ENCODE measurements at places on chromosomes 3 and 15. TPM values are rescaled to one million over a fixed set of nuclear protein-coding genes. Genes with fewer than 3 reads are reported as not detected.

GRCh38 chr3:115165701-115166100, 18.6 kb upstream of the ZBTB20 start:
- DNase-seq = no peak

- no peak for DNase-seq
These were observed 33.6 kb downstream of the TMEM45A start for GRCh38 chr3:100525753-100526612.

GRCh38 chr15:45274636-45275380, 22.8 kb downstream of the SLC28A2 start:
- DNase-seq = no peak

- DNase-seq = no peak
These were observed 310.7 kb downstream of the RORA start for GRCh38 chr15:60918234-60918959.

DNA sequence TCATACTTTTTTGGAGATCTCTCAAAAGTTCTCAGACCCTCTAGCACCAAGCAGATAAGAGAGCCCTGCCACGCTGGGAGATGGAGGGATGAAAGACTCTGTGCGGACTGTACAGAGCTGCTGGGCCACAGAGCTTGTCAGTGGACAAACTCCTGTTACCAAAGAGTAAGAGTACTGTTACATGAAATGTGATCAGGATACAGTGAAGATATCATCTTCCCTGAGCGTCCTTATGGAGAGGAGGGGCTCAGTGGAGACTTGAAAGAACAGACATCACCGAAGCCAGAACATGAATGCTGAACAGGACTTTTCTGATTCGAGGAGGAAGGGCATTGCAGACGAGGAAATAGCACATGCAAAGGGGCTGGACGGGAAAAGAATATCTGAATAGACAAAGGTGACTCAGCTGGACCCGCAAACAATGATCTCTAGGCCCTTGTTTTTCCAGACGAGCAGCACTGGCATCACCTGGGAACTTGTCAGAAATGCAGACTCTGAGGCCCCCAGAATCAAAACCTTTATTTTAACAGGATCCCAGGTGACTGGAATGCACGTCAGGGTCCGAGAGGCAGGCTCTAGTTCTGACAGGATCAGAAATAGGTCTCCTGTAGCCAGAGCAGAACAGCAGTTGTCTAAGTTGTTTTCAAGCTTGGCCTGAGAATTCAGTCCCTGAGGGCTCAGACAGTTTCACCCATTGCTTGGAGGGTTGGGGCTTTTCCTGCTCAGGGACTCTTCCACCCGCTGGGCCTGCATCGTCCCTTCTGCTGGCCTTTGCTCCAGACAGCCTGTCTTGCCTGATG, 277.9 kb downstream of the RPLP1 start:
- no peak for DNase-seq

DNA sequence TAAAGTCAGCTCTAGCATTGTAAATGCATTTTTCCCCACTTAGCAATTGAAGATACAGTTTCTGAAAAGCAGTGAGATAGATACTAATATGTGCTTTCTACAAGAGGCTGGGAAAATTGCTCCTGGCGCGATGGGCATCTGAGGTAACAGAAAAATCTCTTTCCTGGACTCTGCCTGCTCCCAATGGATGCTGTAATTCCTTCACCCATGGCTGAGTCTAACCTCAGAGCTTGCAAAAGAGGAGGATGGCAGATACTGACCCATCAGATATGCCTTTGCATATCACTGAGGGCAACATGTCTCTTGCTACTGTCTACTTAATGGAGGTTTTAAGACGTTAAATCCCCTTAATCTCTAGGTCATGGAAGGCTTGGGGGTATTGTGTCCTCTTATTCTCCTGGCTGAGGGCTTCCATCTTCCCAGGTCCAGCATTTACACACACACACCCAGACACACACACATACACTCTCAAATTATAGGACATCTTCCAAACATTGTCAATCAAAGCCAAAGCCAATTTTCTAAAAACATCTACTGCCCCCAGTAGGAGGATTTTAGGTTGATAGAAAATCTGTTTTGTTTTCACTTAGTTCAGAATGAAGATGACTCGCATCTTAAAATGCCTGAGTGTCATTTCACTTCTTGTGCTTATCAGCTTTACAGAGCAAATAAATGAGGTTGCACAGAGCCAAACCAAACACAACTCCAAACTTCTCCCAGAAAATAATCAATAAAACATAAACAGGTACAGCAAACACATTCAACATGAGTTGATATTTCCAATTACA, 2.4 kb downstream of the TRPM1 start:
- no peak for DNase-seq

- no peak for DNase-seq
These were observed 278.6 kb downstream of the UBE2E2 start for GRCh38 chr3:23481616-23482278.

HRH1 gene
- 0.90 TPM for total RNA-seq

CCDC39 gene
- total RNA-seq = 0.46 TPM

TATDN2 gene
- total RNA-seq = 41.2 TPM

REC114 gene
- total RNA-seq = not detected

NGRN gene
- total RNA-seq = 69.0 TPM

SNRK gene
- 139 TPM for total RNA-seq

RTP1 gene
- total RNA-seq = not detected
